ENCODE measurements at places on chromosomes 7 and 10.

DNA sequence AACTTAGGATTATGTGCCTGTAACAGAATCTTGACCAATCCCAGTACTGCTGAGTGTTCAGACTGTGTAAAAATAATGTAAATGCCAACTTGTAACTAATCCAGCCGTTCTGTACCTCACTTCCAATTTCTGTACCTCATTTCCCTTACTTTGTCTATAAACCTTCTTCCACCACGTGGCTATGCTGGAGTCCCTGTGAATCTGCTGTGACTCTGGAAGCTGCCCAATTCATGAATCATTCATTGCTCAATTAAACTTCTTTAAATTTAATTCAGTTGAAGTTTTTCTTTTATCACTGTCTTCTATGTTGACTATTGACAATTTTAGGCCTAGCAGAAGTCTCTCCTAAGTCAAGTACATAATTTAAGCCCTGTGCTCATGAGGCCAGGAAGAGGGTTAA lies 215.3 kb upstream of the RHOBTB1 start:
- DNase-seq: no peak

GRCh38 chr10:45423976-45424499 lies 50.0 kb downstream of the ALOX5 start:
- no peak for DNase-seq

GRCh38 chr7:50766106-50766848 lies 16.4 kb downstream of the GRB10 start:
- DNase-seq: no peak

GRCh38 chr7:79091011-79091410 lies 362.5 kb downstream of the MAGI2 start:
- no peak for DNase-seq

- no peak for DNase-seq
Measured at GRCh38 chr10:58158806-58159205, 108.9 kb downstream of the IPMK start.

GRCh38 chr10:84587789-84588188 lies 259.4 kb downstream of the CCSER2 start:
- DNase-seq: no peak

- no peak for DNase-seq
Measured at GRCh38 chr10:93065675-93066543, 5.3 kb downstream of the CYP26C1 start.

GRCh38 chr7:158537516-158537882 lies 50.1 kb downstream of the PTPRN2 start:
- DNase-seq: no peak

- DNase-seq: no peak
Measured at GRCh38 chr7:17083392-17084165, 201.8 kb upstream of the AGR3 start.

DNA sequence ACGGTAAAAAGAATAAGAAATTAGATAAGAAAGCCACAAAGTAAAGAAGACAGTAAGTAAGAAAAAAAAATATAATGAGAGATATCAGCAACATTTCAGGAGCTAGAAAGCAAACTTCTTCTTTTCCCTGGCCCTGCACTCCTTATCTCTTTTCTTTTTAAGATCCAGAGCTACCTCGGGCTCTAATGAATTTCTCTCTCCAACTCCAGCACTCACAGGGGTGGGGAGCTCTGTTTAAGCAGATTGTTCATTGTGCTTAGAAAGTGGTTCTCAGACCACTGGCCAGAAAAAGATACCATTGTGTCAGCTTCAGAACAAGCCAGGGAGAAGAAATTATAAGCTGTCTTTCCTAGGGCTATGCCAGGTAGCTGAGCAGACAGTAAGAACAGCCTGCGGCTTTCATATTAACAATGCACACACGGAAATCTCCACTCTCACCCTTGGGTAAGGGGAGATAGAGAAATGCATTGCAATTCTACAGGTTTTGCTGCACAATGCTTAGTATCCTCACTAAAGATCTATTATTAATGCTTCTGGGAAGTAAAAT lies 19.3 kb downstream of the OR2F1 start:
- DNase-seq: no peak

DNA sequence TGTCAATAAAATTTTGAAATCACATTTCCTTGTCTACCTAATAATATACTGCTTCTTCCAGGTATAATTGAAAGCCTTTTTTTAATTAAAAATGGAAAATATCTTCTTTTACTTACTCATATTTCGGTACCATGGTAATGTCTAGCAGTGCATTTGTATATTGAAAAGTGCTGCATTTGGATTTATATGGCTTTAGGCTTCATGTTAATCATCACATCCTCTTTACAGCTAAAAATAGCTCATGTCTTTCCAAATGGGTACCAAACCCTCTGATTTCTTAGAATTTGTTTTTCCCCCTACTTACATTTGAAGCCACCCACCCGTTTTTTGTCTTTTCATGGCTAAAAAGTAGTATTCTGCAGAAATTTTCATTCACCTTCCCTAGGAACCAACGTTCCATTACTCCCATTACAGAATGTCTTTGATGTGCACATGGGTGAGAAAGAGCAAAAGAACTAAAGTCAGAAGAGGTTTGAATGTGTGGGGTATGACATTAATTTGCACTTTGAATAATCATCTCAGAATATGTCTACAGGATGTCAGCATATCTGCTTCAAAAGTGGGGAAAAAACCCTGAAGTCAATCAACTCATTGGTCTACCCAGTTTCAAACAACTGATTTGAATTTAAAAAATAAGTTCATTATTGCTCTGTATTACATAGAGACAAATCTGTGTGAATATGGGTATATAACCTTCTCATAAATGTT lies 935.9 kb downstream of the GATA3 start:
- DNase-seq: no peak

GRCh38 chr10:124306520-124306919 lies 112.2 kb downstream of the OAT start:
- no peak for DNase-seq

DNA sequence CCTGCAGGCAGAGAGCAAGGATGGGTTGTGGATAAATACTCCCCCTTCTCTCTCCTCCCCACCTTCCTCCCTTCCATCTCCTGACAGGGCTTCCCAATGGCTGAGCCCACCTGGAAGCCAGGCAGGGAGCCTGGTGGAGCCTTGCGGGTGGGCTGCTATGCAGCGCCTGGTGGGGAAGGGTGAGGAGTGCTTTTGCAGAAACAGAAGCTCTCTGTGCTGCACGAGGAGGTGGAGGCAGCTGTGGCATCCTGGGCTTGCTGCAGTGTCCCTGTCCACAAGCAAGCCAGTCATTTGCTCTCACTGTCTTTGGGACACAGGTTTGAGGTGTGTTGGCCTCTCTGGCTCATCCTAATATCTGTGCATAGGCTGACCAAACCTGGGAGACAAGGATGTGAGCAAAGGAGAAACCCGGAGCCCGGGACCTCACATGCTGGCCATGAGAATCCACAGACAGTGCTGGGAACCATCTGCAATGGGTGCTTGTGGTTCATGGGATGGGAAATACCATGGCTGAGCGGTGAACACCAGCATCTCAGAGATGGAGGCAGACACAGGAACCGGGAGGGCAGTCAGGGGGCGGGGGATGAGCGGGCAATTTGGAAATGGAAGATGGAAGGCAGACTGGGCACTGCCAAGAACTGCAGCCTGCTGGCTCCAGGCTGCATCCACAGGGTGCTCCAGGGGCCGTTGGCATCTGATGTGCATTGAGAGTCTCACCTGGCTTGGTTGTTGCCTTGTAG lies 364.2 kb downstream of the GLRX3 start:
- no peak for DNase-seq

DNA sequence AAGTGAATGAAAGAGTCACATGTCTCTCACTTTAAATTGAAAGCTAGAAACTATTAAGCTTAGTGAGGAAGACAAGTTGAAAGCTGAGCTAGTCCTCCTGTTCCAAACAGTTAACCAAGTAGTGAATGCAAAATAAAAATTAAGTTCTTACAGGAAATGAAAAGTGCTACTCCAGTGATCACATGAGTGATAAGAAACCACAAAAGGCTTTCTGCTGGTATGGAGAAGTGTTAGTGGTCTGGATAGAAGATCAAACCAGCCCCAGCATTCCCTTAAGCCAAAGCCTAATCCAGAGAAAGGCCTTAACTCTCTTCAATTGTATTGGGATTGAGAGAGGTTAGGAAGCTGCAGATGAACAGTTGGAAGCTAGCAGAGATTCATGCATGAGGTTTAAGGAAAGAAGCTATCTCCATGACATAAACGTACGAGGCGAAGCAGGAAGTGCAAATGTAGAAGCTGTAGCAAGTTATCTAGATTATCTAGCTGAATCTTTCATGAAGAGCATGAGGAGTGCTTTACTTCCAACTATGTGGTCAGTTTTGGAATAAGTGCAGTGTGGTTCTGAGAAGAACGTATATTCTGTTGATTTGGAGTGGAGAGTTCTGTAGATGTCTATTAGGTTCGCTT lies 261.6 kb downstream of the MDFIC start:
- no peak for DNase-seq

- no peak for DNase-seq
Measured at GRCh38 chr7:103504505-103505135, 58.6 kb upstream of the SLC26A5 start.

DNA sequence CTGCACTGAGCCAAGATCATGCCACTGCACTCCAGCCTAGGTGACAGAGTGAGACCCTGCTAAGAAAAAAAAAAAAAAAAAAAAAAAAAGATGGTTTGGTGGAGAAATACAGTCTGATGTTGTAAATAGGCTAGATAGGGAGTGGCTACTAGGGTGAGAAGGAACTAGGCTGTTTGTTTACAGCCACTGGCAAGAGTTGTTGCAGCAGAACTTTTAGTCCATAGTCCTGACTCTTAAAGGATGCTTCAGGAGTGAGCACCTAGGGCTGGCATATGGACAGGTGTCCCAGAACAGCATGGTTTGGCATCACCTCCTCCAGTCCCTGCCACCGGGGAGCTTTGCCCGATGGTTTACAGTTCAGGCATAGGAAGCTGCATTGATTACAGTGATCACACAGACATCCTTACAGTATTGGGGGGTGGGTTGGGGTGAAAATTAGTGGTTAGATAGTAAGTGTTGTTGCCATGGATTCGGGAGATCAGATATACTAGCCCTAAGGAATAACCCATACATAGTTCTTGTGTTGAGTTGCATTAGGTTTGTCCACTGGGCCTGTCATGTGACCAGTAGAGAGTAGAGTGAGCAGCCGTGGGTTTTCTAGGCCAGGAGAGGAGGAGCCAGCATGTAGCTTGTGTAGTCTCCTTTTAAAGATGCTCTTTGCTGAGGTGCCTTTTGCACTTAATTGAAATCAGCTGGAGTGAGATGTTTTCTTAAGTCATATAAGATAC lies 35.9 kb downstream of the ZRANB1 start:
- DNase-seq: no peak

DNA sequence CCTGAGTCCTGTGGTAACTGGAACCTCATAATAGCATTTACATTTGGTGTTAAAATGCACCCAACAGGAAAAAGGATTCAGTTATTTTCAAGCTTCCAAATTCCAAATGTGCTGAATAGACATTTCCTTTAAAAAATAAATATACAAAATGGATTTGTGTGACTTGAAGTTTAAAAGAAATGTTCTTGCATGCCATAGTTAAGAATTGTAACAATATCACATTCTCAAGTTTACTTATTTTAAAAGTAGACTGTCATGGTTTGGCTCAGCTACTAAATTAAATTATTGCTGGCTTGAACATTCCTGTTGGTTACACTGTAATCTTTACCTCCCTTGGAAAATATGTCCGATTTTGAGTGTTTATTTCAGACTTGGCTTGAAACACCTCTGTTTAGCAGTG lies 31.5 kb downstream of the BICC1 start:
- DNase-seq: no peak

GRCh38 chr10:37667736-37668135 lies 189.7 kb downstream of the ZNF248 start:
- no peak for DNase-seq

DNA sequence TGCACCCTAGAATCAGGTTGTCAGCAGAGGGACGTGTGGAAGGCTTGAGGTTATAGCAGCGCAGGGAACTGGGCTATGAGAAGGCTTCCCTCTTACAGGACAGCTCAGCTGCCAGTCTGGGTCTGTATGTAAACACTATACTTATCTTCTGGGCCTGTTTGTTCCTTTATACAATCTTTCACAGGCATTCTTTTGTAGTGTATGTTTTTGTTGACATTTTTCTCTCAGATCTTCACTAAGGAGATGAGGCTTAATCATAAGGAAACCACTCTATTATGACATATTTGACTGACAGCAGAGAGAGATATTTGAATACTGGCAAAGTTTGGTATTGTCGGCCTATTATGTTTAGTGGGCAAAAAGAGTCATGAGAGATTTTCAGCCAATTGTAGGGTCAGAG lies 929 bp downstream of the GBF1 start:
- no peak for DNase-seq

DNA sequence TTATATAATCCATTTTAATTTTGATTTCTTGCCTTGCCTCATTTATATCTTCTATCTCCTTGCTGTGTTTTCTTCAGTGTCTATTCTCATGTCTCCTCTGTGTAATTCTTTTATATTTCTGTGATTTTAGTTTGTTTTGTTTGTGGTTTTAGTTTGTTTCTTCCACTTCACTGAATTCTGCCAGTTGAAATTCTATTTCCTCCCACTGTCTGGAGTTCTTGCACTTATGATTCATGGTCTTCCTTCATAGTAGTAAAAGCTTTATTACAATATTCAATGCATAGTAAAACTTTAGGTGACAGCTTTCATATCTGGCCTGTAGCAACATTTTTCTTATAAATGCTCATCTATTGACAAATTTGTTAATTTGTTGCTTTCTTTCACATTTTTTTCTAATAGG lies 113.3 kb downstream of the MAGI2 start:
- no peak for DNase-seq

GRCh38 chr7:138842111-138842510 lies 44.1 kb upstream of the ATP6V0A4 start:
- DNase-seq: no peak

GRCh38 chr7:91608606-91609005 lies 271.9 kb downstream of the MTERF1 start:
- DNase-seq: no peak

DNA sequence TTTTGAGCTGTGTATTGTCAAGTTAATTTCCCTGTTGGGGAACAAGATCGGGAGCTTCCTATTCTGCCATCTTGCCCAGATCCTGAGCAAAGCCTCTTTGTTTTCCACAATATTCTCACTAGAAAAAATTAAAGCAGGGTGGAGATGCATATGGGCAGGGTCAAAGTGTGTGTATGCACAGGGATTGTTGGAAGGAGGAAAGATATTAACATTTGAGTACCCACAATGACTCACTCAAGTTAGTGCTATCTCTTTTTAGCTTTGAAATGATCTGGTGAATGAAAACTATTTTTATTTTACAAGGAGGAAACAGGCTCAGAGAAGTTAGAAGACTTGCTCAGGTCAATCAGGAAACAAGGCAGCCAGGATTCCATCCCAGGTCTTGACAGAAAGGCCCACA lies 6.7 kb upstream of the BTBD16 start:
- no peak for DNase-seq

- peak; percentile 23 for DNase-seq
Measured at GRCh38 chr10:70381471-70382421, 679 bp downstream of the LRRC20 start.

DNA sequence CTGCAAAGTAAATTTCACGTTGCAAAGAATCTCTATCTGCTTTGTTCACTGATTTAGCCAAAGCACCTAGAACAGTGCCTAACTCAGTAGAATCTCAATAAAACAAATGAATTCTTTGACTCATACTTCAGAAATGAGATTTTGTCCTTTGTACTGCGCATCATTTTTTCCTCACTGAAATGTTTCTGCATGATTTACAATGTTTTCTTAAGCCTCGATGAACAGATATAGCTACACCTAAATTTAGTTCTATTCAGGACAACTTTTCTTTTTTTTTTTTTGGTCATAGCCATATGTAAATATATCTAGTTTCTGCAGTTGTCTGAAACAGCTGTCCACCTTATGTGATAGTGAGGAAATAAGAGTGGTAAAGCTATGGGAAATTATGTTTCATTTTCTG lies 15.3 kb downstream of the GNAT3 start:
- no peak for DNase-seq
